Trophoblast cell (in vitro differentiated cells and primary cell): ENCODE measurements at places on chromosomes 3 and 15.

DNA sequence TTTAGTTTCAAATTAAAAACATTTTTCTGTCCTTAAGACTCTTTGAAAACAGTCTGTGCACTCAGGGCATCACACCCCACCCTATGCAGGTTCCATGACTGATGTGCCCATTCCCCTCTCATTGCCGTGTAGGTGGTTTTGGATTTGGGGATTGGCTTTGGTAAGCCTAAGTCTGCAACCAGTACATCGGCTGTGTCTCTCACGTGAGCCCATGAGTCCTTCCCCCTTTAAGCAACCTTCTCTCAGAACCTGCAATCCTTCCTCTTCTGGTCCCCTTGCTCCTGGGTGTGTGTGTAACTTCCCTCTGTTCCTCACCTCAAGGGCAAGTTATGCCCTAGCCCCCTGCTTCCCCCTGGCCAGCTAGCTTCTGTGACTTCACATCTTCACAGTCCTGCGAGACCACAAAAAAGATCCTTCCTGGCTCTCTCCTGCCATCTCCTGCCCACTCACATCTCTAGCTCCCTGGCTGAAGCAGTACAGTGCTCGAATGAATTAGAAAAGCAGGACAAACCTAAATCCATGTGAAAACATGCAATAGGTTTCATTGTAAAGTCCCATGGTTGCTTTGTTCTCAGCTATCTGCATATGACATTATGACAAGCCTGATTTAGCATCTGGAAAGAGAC, 126.7 kb downstream of the UACA start:
- no peak for DNase-seq

DNA sequence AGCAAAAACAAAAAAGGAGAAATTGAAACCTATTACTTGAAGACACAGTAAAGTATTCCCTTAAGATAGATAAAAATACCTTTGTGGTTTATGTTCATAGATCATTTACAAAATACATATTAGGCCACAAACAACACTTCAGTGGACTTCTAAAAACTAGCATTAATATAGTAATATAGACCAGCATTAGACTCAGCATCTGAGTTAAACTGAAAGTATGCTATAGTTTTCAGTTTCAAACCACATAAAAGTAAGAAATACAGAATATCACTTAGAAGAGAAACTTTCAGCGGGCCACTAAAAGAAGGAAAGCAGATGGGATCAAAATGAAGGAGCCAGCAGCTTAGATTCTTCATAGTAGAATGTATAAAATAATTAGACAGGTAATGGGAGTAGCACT, 86.6 kb downstream of the MSL2 start:
- DNase-seq: no peak

GRCh38 chr3:43030162-43030935, 51.2 kb downstream of the GASK1A start:
- DNase-seq: no peak

- peak; percentile 80 for DNase-seq
Measured at GRCh38 chr3:12288182-12289129, at the start of gene PPARG. PPARG (plus strand) TSS chr3:12289070; CDS start chr3:12379712, 90,642 bp downstream.

DNA sequence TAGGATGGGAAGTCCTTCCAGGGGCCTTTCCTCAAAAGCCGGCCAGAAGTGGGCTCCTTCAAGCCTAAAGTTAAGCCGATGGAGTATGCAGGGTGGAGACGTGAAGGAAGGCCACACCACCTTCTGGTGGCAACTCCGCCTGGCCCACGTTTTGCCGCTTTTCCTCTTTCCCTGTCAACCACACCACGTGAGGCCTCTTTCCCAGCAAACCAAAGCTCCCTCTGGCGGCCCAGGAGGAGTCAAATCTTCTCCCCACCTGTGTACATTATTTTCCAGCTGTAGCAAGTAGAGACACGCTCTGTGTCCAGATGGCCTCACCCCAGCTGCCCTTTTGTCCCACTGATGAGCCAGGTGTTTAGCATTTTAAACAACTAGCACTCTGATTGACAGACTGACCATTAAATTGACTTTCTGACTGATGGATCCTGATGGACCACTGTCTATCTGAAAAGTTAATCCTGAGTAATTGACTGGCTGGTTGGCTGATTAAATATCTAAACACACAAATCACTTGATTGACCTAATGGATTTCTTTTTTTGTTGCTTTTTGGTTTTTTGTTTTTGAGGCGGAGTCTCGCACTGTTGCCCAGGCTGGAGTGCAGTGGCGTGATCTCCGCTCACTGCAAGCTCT, 59.6 kb upstream of the ZBTB38 start:
- DNase-seq: peak; percentile 76

DNA sequence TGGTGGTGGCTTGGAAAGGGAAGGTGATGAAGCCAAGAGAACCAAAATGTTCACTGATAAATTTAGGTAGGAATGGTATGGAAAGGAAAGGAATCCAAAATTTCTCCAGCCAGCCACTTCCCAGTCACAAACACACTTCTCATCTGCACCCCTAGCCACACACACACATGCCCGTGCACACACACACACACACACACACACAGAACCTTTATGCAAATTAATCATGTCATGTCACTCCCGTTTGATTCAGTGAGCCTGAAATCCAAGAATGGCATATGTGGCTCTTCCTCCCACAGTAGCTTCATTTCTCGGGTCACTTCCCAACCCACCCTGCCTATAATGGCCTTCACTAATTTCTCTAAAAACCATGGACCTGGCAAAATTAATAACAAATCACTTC, 3.1 kb upstream of the HLTF start:
- no peak for DNase-seq
